Astrocyte of the spinal cord (primary cell): ENCODE measurements at places on chromosomes 4 and X.

GRCh38 chrX:154657226-154657805, 3.9 kb upstream of the CTAG2 start:
- DNase-seq: no peak

- no peak for DNase-seq
Measured at GRCh38 chr4:80594701-80595100, 259.2 kb downstream of the CFAP299 start.

DNA sequence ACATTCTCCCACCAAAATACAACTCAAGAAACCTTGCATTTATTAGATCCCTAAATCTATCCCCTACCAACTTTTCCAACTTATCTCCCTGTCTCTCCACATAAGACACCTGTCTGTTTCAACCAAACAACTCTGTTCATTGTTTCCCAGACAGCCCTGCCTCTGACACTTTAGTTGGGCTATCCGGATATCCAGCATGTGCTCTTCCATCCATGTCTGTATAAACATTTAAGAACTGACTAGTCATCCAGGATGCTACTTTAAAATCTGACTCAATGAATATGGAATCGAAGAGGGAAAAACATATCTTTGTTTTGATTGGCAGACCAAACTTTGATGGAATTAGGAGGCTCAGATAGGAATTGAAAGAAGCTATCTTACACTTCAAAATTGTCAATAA, 143.2 kb upstream of the DCAF8L1 start:
- DNase-seq: no peak

DNA sequence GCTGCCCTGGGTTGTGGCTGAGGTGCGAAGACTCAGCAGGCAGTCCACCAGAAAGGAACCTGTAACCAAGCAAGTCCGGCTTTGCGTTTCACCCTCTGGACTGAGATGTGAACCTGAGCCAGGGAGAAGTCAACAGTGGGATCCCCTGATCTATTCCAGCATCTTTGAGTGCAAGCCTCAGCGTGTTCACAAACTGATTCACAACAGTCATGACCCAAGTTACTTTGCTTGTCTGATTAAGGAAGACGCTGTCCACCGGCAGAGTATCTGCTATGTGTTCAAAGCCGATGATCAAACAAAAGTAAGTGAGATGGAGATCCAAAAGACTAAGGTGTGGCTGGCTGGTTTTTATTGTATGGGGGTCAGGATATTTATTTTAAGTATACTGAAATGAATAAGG, 11.3 kb downstream of the TBC1D1 start:
- DNase-seq: no peak

DNA sequence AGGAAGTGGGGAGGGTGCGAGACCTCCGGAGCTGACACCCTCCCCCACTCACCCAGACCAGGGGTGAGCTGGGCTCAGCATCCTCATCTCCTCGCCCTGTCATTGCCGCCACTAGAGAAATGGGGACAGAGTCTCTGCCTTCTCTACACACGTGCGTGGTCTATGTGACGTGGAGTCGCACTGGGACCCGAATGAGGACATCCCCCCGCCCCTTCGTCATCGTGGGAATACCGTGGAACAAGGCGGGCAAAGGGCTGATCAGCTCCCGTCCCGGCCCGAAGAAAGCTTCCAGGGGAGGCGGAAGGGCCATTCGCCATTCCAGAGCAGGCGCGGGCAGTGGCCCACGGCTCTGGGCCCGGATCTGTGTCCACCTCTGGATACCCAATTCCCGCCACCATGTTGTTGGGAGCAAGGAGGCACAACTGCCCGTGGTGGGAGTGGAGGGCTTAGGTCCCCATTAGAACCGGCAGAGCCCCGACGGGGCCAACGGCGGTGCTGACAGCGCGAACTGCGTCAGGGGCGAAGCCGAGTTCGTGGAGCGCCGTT, 12.0 kb downstream of the HMX1 start:
- no peak for DNase-seq

DNA sequence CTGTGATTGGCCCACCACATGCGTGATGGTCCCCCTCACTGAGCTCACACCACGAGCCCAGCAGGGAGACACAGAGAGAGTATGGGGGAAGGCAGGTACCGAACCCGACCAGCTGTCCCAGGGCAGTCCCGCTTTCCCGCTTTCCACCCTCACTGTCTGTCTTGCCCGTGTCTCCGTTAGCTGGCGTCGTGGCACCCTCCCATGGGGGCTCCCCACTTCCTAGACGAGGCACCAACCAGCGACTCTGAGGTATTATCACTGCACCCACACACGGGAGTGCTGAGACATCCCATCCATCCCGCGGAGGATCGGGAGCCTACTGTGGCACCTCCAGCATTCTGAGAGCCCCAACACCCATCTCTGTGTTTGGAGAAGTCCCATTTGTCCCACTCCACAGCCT, 43.0 kb upstream of the NHSL2 start:
- DNase-seq: no peak

GRCh38 chrX:123518791-123519190, 214.1 kb downstream of the THOC2 start:
- no peak for DNase-seq
